ENCODE measurements at places on chromosomes 6 and 20.

- no peak for DNase-seq
These were observed 167.7 kb upstream of the BMP5 start for GRCh38 chr6:56043076-56043475.

DNA sequence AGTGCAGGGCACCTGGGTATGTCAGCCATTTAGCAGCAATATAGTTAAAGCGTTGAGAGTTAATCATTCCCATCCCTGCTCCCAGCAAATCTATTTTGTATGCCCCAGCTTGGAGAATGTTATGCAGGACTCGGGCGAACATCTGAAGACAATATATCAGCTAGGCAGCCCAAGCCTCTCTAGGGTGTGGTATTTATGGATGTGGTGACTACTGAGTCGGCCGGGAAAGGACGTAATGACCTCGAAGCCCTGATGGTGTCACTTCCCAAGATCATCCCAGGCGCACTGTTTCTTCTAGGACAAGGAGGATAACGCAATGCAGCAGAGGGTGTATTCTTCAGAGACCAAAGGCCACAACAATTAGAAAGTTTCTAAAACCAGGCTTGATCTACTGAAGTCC lies 63.6 kb upstream of the FAM184A start:
- no peak for DNase-seq

- no peak for DNase-seq
These were observed 218.6 kb upstream of the UFL1 start for GRCh38 chr6:96302991-96303390.

DNA sequence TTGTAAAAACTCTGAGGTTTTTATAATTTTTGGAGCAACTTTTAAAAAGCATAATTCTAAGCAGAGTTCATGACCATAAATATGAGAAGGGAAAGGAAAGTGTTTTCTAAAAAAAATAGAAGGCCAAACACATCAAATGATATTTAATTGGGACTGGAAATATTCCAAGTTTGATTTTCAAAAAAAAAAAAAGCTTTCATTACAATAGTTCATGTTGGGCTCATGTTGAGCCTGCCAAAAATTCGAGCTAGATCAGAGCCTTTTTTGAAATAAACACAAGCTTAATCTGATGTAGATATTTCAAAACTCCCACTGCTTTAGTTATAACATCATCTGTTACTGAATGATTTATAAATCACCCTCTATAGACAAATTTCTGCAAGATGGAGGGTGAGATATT lies 163.4 kb upstream of the DEFB112 start:
- DNase-seq: no peak

GRCh38 chr6:139294090-139294489 lies 2.3 kb upstream of the TXLNB start:
- DNase-seq: no peak

DNA sequence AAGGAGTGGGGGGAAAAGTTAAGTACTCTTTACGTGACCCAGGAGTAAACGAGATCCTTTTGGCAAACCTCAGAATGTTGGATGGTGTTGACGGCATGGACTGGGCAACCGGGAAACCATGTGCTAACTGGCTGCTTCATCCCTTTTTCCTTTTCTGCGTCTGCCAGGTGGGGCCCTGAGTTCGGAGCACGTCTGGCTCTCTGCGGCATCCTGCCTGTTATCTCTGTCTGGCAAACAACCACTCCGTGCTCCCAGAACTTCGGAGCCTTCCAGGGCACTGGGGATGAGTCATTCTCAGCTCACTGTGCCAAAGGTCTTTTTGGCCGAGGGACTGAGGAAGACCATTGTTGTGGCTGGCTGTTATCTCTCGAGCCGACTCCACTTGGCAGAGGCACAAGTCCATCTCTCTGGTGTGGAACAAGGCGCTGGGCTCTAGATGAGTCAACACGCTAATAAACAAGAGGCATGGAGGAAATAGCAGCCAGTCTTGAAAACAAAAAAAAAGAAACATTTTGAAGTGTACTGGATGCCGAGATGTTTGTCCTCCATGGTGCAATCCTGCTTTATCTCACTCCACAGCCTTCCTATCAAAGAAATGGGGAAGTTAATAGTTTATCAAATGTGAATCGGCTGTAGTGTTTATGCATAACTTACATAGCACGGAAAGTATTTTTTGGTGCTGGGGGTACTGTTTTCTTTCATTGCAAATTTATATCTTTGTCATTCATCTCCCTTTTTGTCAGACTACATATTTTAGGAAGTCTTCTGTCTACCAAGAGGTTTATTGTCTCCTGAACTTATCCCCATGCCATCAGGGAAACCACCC lies 64.6 kb upstream of the TXNDC5 start:
- DNase-seq: no peak

All from stimulated activated CD4-positive, alpha-beta T cell treated with anti-CD3 and anti-CD28 coated beads, Interleukin-4, amount 100 ng/mL, for 4 hours (primary cell).